ENCODE measurements at places on chromosomes 13 and 19.

GRCh38 chr13:42174344-42175162, 97.4 kb upstream of the AKAP11 start:
- no peak for DNase-seq

DNA sequence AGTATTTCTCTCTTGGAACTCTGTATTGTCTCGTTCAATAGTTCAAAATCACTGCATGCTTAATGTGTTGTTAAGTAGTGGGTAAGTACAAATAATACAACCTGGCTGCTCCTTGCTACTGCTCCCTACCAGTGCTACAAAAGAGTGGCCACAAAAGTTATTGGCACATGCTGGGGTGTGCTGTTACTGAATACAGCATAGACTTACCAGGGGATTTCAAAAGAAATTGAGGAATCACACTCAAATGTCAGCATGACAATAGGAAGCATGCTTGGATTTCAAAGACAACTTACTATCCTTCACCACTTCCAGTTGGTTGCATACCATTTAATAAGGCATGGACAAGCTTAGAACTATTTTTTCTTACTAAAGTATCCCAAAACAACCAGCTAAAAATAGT, 1041.3 kb upstream of the SPRY2 start:
- DNase-seq: no peak

- DNase-seq: no peak
Measured at GRCh38 chr19:42091742-42092141, 15.8 kb downstream of the ZNF574 start.

DNA sequence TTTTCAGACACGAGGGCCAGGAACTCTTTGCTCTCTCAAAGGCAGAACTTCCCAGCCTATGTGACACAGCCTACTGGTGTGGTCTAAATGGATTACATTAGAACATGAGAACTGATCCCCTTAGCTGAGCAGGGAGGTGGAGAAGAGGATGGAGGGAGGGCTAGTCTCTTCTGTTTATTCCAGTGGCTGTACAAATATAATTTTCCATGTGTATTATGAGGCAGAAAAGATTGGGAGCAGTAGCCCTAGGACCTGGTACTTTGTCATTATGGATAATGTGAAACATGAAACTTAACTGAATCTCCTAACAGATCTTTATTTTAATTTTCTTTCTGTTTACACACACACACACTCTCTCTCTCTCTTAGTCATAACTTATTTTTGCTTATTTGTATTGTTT, 82.1 kb downstream of the WDFY2 start:
- DNase-seq: no peak

GRCh38 chr19:2602391-2603181, 99.9 kb downstream of the GNG7 start:
- peak; percentile 92 for DNase-seq

DNA sequence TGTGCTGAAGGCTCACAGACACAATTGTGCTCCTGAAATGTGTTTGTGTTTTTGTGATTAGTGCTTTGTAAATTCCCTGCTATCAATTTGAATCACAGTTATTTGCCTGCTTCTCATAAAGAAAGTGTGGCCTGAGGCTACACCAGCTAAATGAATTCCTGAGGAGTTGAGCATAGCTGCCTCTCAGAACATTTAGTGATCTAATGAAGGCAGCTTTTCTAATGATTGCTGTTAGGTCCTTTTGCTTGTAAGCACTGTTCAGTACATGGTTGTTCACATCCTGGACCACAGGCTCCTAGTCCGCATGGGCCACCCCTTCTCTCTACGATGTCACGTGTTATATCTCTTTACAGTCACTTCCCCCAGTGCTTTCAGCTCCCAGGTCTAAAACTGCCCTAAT, 238.2 kb downstream of the B3GLCT start:
- no peak for DNase-seq

- no peak for DNase-seq
Measured at GRCh38 chr19:54162241-54162805, 2.8 kb upstream of the LENG1 start.

GRCh38 chr19:17647071-17648020, 40.8 kb downstream of the UNC13A start:
- no peak for DNase-seq

DNA sequence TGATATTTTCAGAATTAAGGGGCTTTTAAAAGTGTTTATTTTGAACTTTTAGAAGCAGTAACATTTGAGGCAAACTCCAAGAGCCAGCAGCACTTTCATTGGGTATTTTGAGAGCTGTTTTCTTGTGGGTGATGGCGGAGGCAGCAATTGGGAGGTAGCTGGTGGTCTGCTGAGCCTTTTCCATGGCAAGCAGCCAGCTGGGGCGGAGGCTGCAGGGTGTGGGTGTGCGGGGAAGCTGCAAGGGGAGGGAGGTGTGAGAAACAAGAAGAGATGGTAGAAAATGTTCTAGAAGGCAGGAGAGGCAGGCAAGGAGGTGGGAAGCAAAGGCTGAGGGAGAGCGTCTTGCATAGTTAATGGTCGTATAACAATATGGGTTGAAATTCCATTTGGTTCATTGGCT, 223.4 kb upstream of the HTR2A start:
- no peak for DNase-seq

DNA sequence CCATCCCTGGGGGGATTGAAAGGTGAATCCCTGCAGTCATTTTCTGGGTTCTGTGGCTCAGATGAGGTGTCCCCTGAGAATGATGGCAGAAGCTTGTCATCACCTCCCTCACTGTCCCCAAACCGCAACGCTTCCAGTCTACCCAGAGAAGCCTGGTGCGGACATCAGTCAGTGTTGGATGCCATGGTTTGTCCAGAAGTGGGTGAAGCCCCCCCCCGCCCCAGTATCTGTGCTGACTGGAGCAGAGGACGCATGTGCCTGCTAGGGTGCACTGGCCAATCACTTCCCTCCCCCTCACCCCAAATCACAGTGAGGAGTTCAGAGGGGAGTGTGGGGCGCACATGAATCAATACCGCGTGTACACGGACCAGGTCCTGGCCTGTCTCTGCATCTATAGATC, 150.5 kb downstream of the TEX29 start:
- no peak for DNase-seq

DNA sequence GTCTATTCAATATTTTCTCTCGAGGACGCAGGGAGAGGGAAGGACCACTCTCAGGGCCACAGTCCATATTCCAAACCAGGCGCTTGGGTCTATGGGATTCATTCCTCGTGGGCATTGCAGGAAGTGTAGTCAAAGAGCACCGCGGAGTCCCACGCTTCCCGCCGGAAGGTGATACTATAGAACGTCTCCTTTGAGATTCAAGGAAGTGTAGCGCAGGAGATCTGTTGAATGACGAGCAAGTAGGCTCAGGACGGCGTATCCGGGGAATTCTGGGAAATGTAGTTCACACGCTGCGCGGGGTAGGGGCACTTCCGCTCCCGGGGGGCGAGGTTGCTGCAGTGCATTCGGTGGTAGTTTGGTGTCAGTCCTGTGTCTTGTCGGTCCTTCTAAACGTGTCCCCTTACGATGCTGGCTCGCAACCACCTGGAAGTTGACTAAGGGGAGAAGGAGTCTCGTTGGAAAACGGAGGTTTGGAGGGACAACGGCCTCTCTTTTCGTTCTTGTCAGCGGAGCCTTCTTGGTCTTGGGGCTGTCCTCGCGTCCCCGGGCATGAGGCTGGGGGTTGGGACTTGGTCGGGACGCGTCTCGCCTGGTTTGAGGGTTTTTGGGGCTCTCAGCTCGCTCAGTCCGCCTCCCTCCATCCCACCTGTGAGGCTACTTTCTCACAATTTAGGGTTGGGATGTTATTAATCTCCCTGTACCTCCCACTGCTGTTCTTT, at the start of gene ZNF284:
Gene ZNF284 (plus strand): TSS at position 336 of the 719 bp plus-strand sequence. CDS start 4,231 bp downstream, outside the sequence.
- no peak for DNase-seq

DNA sequence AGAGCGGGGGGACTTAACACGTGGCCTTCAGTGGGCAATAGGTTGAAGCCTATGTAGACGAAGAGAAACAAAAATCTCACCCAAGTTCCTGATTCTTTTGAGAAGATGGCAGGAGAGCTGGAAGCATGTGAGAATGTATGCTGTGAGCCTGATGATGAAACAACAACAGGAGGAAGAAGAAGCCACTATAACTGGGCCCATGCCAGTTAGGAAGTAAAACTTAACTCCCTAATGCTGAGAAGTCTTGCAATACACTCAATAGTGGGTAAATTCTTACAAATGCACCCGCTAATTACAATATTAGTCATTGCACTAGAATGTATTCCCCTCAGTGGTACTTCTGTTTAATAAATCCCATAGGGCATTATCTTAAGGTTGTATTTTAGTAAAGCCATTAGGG, 9.1 kb downstream of the PCDH17 start:
- DNase-seq: no peak

- DNase-seq: no peak
Measured at GRCh38 chr13:38954844-38955243, 35.8 kb downstream of the STOML3 start.

DNA sequence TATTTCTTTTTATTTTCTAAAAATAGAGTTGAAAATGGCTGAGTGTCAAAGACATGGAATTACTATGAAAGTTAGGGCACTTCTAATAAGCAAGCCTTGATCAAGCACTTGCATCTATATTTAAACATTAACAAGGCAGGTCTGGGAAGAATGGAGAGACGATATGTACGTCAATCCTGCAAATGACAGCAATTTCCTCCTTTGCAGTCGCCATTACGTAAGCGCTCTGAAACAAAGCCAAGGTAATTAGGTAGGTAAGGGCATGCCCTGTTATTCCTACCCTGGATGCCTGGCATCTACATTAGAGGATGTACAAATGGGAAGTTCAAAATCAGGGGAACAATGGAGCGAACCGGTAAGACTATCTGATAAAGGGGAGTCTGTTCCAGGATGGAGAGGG, 664.0 kb upstream of the ARGLU1 start:
- DNase-seq: no peak

DNA sequence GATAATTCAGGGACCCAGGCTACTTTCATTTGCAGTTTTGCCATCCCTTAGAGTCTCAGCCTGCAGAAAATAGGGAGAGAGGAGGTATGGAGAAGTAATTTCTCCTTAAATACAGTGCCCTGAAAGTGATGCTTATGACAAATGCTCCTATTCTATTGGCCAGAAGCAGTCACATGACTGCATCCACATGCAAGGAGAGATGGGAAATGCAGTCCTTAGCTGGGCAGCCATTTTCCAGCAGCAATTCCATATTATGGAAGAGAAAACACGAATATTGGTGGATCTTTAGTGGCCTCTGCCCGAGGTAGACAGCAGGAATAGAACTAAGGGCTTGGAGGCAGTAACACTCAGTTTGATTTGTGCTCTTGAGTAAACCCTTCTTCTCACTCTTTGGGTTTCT, 39.4 kb downstream of the VAV1 start:
- peak; percentile 18 for DNase-seq

DNA sequence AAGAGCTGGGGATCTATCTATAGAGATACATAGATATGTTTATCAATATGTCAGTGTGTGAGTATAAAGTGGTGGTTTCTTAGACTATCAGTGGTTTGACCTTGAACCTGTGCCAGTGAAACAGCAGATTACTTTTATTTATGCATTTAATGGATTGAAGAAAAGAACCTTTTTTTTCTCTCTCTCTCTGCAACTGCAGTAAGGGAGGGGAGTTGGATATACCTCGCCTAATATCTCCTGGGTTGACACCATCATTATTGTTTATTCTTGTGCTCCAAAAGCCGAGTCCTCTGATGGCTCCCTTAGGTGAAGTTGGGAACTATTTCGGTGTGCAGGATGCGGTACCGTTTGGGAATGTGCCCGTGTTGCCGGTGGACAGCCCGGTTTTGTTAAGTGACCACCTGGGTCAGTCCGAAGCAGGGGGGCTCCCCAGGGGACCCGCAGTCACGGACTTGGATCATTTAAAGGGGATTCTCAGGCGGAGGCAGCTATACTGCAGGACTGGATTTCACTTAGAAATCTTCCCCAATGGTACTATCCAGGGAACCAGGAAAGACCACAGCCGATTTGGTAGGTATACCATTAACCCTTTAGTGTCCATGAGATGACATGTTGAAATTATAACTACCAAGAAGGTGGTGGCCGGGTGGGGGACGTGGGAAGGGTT, 880 bp downstream of the FGF9 start:
- DNase-seq: no peak
